ENCODE measurements at places on chromosomes 3 and 15.

DNA sequence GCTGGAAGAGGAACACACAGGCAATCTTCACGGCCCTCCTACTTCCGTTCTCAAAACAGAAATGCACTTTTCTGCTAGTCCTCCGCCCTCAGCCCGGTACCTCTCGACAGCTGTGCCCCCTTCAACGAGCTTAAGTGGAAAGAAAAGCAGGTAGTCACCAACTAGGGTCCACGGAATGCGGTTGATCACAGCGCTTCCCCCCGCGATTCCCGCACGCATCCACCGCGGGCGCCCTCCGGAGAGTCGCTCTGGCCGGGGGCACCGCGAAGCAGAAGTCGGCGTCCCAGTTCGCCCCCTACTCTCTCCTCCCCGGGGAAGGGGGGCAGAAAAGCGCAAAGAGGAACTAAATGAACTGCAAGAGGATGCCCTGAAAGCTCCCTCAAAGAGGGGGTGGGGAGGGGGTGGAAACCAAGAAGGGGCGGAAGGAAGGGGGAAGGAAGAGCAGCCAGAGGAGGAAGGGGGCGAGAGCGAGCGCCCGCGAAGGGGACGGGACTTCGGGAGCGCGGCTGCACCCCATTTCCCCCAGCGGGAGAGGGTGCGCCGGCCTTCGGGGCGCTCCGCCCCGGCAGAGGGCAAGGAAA lies 738 bp downstream of the ACAP2 start:
- H3K36me3 ChIP-seq, result peaks cover 4% of the 10 kb centered on the region
- DNase-seq, result peak; percentile 72
- H3K27me3 ChIP-seq, result no peaks in the 10 kb centered on the region
- H3K4me3 ChIP-seq, result peak overlapping the region; percentile 94
- peak overlapping the region; percentile 91 for H3K27ac ChIP-seq
- peaks cover 36% of the 10 kb centered on the region for H3K4me1 ChIP-seq

DNA sequence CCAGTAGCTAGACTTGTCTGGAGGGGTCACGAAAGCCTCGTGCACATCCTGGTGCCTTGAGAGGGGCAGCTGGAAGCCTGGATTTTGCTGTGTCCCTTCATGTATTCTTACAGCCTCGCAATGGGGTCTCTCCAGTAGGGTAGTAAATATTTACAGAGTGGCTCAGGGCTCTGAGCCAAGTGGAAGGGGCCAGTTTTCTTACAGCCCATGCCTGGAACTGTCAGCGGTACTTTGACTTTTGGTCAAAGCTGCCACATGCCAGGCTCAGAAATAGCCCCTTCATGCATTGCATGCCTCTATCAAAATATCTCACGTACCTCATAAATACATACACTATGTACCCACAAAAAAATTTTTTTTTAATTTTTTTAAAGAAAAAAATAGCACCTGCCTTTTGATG lies 119.2 kb downstream of the OSBPL10 start:
- DNase-seq, result no peak
- H3K4me1 ChIP-seq, result no peaks in the 10 kb centered on the region
- H3K27ac ChIP-seq, result no peak overlapping the region
- no peak overlapping the region for H3K4me3 ChIP-seq
- no peaks in the 10 kb centered on the region for H3K36me3 ChIP-seq

DNA sequence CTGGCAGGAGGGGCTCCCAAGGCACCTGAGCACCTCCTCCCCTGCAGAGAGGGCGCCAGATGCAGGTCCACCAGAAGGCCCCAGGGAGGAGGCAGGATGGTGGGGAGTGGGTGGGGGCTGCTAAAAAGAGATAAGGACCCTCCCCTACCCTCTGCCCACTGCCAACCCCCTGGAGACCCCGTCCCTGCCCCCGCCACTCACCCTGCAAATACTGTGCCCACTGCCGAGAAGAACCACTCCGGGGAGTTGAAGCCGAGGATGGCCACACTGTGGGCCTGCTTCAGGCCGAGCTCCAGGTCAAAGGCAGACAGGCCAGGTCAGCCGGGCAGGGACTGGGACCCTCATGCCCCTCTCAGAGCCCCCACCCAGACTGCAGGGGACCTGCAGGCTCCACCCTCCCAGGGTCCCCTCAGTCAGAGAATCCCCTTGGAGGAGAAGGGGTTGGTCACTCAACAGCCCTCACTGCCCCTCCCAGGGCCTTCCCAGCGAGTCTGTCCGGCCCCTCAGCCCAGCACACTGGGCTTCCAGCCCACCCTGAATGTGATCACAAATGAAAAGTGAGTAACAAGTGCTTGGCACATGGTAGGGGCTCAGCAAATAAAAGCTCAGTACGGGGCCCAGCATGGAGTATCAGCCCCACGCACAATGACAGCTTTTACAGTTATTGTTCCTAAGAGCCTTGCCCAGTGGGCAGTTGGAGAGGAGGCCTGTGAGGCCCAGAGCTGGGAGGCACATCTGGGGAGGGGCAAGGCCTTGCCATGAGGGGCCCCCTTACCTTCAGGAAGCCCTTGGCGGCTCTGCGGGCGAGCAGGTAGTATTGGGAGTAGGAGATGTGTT lies 40.4 kb downstream of the ACSBG1 start:
- H3K27ac ChIP-seq, result no peak overlapping the region
- H3K27me3 ChIP-seq, result peaks cover 20% of the 10 kb centered on the region
- no peaks in the 10 kb centered on the region for H3K36me3 ChIP-seq
- DNase-seq, result no peak

GRCh38 chr15:34258151-34258550 lies 33.3 kb downstream of the EMC4 start:
- no peak overlapping the region for H3K4me3 ChIP-seq
- H3K27ac ChIP-seq, result no peak overlapping the region
- H3K36me3 ChIP-seq, result peaks cover 24% of the 10 kb centered on the region

- peaks cover 5% of the 10 kb centered on the region for H3K4me1 ChIP-seq
- no peak overlapping the region for H3K4me3 ChIP-seq
- no peak for DNase-seq
- no peak overlapping the region for H3K27ac ChIP-seq
- no peaks in the 10 kb centered on the region for H3K36me3 ChIP-seq
These were observed 7.6 kb downstream of the EPHB3 start for GRCh38 chr3:184568924-184569829.

DNA sequence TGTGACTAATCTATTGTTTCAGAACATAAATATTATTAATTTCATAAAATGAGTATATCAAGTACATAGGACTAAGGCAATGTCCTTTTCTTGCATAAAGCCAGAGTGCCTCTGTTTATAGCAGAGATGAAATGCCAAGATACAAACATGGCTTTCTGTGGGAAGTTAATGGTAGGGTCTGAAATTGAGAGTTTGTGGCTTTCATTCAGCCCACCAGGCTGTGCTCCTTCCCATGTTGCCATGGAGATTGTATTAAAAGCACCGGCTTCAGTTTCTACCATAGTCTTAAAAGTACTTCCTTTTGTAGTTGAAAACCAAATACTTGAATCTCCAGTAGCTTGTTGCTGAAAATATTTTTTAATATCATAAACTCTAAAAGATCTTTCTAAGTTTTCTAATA lies 114.0 kb downstream of the LRRC28 start:
- H3K36me3 ChIP-seq, result peaks cover 40% of the 10 kb centered on the region
- DNase-seq, result no peak
- H3K27ac ChIP-seq, result no peak overlapping the region
- H3K27me3 ChIP-seq, result no peaks in the 10 kb centered on the region
- H3K4me1 ChIP-seq, result peaks cover 7% of the 10 kb centered on the region
- H3K4me3 ChIP-seq, result no peak overlapping the region

DNA sequence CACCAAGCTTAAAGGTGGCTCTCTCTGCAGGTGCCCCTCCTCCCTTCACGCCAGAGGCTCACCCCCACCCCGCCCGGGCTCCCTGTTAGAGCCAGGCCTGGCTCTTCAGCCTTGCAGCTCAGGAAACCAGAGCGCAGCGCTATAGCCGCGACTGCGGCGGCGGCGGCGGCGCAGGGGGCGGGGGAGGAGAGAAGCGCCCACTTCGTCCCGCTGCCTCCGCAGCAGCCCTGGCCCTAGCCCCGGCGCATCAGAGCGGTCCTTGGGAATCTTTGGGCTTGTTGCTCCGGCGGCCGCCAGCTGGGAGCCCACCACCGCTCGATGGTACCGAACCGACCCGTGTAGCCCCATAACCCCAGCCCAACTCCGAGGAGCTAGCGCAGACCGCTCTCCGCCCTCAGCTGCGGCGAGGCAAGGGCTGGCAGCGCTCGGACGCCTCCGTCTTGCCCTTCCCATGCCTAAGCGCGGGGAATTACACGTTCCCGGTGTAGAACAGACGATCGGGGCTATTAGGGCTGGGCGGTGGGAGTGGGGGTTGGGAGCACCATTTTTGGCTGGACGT lies 1.2 kb downstream of the RASGRF1 start:
- peaks cover 7% of the 10 kb centered on the region for H3K4me1 ChIP-seq
- no peak for DNase-seq
- no peaks in the 10 kb centered on the region for H3K36me3 ChIP-seq
- H3K27ac ChIP-seq, result no peak overlapping the region

DNA sequence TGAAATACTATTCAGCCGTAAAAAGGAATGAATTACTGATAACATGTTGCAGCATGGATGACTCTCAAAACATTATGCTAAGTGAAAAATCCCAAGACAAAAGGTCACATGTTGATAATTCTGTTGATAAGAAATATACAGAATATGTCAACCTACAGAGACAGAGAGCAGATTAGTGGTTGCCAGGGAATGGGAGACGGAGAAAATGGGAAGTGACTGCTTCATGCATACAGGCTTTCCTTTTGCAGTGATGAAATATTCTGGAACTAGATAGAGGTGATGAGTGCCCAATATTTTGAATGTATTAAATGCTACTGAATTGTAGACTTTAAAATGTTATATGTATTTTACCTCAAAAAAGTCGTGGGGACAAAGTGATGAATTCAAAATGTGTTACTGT lies 56.2 kb downstream of the ABHD2 start:
- peaks cover 31% of the 10 kb centered on the region for H3K4me1 ChIP-seq
- no peaks in the 10 kb centered on the region for H3K27me3 ChIP-seq
- peaks cover 8% of the 10 kb centered on the region for H3K36me3 ChIP-seq
- no peak overlapping the region for H3K4me3 ChIP-seq

- DNase-seq, result no peak
- no peaks in the 10 kb centered on the region for H3K36me3 ChIP-seq
- H3K27ac ChIP-seq, result no peak overlapping the region
These were observed 296.0 kb downstream of the NAALADL2 start for GRCh38 chr3:175155172-175155571.

- no peaks in the 10 kb centered on the region for H3K27me3 ChIP-seq
- peaks cover 5% of the 10 kb centered on the region for H3K36me3 ChIP-seq
- H3K4me3 ChIP-seq, result no peak overlapping the region
- DNase-seq, result no peak
These were observed 147.7 kb downstream of the VGLL4 start for GRCh38 chr3:11495948-11496557.

DNA sequence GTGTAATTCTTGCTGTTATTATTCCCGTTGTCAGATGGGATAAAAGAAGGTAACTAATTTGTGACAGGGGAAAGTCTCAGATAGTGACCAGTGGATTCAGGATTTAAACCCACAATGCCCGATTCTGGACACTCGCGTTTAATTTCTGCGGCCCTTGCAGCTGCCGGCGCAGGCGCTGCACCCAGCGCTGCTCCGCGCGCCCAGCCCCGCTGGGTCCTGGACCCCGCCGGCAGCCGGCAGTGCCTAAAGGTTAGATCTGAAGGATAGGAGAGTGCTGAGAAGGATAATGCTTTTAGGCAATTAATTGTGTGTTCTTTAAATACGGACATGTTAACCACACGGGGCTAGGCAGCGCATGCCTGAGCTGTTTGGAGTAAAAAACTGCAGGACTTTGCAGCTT lies 3.6 kb upstream of the MKRN3 start:
- H3K4me3 ChIP-seq, result no peak overlapping the region
- DNase-seq, result no peak
- H3K27me3 ChIP-seq, result no peaks in the 10 kb centered on the region
- H3K36me3 ChIP-seq, result no peaks in the 10 kb centered on the region
- H3K4me1 ChIP-seq, result no peaks in the 10 kb centered on the region

- H3K36me3 ChIP-seq, result peaks cover 43% of the 10 kb centered on the region
- H3K4me3 ChIP-seq, result no peak overlapping the region
- H3K4me1 ChIP-seq, result peaks cover 24% of the 10 kb centered on the region
- H3K27ac ChIP-seq, result no peak overlapping the region
- DNase-seq, result peak; percentile 58
These were observed 5.3 kb downstream of the TUBGCP4 start for GRCh38 chr15:43376017-43376705.

DNA sequence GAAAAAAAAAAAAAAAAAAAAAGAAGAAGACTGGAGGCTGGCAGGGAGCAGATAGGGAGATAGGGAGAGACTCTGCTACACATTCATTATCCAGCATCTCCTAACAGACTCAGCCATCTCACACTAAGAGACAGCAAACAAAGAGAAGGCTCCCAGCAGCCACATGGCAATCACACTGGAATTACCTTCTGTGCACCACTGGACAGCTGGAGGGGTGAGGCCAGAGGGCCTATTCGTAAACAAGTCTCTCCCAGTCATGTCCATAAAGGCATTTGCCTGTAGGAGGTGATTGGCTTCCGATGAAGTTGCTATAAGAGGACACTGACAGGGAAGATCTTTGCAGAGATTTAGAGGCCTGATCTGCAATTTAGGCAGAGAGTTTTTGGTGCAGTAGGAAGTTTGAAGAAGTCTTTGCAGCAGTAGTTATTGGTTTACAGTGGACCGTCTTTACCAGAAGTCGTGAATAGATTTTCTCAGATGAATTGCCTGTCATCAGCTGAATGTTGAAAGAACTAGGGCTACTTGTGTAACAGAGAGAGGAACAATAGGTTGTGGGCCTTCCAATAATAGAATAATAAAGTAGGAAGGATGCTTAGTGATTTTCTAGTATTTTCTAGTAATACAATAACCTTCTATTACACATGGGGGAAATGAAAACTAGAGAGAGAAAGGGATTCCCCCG lies 89.7 kb downstream of the TP63 start:
- DNase-seq, result no peak
- no peak overlapping the region for H3K27ac ChIP-seq
- H3K27me3 ChIP-seq, result peaks cover 3% of the 10 kb centered on the region
- H3K36me3 ChIP-seq, result no peaks in the 10 kb centered on the region
- no peaks in the 10 kb centered on the region for H3K4me1 ChIP-seq

- H3K27me3 ChIP-seq, result no peaks in the 10 kb centered on the region
- DNase-seq, result no peak
- peaks cover 27% of the 10 kb centered on the region for H3K36me3 ChIP-seq
- no peak overlapping the region for H3K27ac ChIP-seq
- peaks cover 16% of the 10 kb centered on the region for H3K4me1 ChIP-seq
These were observed 106.9 kb downstream of the RFTN1 start for GRCh38 chr3:16406579-16406978.

DNA sequence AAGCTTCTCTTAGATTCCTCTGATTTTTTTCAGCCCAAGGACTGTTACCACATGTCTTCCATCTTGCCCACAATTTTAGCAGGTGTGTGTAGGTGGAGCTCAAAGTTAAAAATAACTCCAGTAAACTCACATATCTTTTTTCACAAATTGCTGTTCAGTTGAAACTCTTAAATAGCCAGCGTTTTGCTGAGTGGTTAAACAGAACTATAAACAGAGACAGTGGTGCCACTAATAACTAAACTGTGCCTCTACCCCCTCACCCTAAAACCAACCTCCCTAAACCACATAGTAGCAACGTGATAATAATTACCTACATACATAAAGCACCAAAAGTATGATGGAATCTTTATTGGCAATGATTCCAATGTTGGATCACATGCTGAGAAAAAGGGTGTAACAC lies 525.1 kb downstream of the PDCD6IP start:
- no peak for DNase-seq
- H3K27me3 ChIP-seq, result no peaks in the 10 kb centered on the region
- no peaks in the 10 kb centered on the region for H3K36me3 ChIP-seq
- no peaks in the 10 kb centered on the region for H3K4me1 ChIP-seq
- no peak overlapping the region for H3K27ac ChIP-seq

GRCh38 chr3:171320750-171321558 lies 139.3 kb downstream of the TNIK start:
- no peaks in the 10 kb centered on the region for H3K4me1 ChIP-seq
- no peaks in the 10 kb centered on the region for H3K27me3 ChIP-seq
- no peak overlapping the region for H3K27ac ChIP-seq
- no peak for DNase-seq
- peaks cover 5% of the 10 kb centered on the region for H3K36me3 ChIP-seq
- no peak overlapping the region for H3K4me3 ChIP-seq

Data from activated CD8-positive, alpha-beta memory T cell treated with anti-CD3 and anti-CD28 coated beads, Interleukin-2, amount 10 ng/mL, durations not matched to agents 7 days and 5 days (primary cell).